ENCODE measurements at places on chromosomes 5 and 9.

DNA sequence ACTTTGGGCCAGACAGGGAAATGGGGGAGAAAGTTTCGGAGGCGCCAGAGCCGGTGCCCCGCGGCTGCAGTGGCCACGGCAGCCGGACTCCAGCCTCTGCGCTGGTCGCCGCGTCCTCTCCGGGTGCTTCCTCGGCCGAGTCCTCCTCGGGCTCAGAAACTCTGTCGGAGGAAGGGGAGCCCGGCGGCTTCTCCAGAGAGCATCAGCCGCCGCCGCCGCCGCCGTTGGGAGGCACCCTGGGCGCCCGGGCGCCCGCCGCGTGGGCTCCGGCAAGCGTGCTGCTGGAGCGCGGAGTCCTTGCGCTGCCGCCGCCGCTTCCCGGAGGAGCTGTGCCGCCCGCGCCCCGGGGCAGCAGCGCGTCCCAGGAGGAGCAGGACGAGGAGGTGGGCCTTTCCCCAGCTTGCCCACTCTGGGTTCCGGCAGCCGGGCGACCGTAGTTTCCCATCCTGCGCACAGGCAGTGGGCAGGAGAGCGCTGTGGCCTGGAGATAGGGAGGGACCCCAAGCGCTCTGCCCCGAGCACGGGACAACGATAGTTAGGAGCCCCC, 516 bp downstream of the MAST4 start:
- no peak for DNase-seq

DNA sequence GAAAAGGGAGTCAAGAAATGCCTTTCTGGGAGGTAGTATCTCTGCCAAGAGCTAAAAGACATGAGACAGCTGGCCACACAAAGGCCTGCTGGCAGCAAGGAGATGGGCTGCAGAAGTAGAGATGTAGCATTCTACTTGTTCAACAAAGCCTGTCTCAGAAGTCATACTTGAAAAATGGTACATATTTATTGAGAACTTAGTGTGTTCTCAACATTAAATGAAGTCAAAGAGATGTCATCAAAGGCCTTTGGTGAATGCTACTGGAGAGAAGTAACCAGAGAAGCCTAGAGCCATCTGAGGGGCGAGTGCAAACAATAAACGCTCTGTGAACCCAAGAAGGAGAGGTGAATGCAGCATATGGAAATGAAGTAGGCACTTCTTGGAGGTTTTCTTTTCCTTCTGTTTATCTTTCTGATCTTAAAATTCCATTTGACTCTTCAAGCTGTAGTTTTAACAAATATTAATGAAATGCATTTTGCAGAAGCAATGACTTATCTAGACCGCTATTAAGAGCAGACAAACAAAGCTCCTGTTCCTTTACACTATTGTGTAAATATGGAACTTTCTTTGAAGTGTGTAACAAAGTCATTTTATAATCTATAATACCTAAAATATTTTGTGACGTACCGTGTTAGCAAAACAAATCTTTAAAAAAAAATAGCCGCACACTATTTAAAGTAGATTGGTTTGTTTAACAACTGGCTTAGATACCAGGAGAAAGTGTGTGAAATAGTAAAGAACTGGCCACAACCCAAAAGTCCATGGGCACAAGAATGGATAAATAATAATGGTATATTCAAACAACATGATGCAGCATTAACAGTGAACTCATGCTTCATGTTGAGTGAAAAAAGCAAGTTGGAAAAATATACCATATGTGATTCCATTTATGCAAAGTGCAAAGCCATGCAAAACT, 70.2 kb downstream of the ZNF608 start:
- no peak for DNase-seq

DNA sequence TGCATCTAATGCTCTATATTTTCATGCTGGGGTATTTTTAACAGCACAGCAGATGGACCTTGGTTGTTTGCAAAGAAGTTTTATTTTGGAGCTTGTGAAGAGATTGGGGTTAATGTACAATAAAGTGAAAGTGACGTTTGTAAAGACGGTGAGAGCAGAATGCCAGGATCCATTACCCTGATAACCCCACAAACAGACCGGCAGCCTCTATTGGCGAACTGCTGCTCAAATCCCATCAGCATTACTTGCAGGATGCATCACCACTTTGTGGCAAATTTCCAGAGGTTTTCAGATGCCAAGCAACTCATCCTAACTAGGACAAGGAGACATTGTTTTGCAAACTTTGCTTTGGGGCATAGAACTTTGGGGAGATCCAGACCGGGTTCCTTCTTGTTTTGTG, 383.3 kb upstream of the ZNF462 start:
- DNase-seq, result no peak

GRCh38 chr5:120388016-120388781, 75.9 kb upstream of the PRR16 start:
- no peak for DNase-seq

- no peak for DNase-seq
Observed at GRCh38 chr5:173612948-173613347, 3.5 kb downstream of the BOD1 start.

- DNase-seq, result no peak
Observed at GRCh38 chr9:19464061-19464763, 55.4 kb downstream of the ACER2 start.

DNA sequence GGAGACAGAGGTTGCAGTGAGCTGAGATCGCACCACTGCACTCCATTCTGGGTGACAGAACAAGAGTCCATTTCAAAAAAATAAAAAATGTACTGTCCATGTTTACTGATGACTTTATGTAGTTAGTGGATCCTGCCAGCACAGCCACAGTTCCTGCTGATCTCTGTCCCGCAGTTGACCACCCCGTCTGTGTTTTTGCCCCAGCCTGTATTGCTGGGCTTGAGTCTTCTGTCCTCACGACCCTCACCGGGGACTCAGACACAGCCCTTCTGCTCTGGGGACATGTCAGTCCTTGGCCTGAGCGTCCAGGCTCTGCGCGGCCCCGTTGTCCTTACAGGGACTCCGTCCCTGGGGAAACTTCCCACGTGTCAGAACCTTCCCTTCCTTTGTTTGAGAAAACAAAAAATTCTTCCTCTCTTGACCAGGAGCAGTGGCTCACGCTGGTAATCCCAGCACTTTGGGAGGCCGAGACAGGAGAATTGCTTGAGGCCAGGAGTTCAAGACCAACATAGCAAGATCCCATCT, 14.5 kb downstream of the SURF6 start:
- DNase-seq, result no peak

- DNase-seq, result peak; percentile 63
Observed at GRCh38 chr5:32092938-32093812, 80.9 kb downstream of the GOLPH3 start.

DNA sequence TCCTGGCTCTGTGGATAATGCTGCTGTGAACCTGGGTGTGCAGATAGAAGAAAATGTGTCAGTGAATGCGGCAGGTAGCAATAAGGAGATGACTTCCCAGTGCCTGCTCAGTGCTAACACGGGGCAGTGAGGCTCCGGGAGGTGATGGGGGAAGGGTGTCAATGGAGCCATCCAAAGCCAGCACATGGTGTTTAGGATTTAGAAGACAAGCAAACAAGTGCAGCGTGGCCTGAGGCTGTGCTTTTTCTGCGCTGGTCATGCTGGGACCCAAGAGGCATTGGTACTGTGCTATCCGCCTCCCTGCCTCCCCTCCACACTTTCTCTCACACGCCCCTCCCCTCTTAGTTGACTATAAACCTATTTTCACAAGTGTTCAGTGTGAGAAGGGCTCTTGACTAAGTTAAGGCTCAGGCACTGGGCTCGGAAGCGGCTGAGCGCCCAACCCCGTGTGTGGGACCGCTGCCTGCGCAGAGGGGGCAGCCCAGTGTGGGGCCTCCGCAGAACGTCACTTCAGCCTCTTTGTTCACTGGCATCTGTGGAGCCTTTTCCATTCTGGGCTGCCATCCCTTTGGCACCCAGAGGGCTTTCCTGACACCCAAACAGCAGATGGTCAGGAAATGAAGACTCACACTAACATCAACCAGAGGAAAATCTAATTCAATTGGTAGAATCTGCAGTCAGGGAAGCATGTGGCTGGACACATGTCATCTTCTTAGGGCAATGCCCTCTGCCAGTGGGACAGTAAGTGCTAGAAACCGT, 21.8 kb upstream of the NINJ1 start:
- DNase-seq, result no peak

GRCh38 chr9:115359017-115359780, 241.2 kb upstream of the TNC start:
- DNase-seq, result no peak

DNA sequence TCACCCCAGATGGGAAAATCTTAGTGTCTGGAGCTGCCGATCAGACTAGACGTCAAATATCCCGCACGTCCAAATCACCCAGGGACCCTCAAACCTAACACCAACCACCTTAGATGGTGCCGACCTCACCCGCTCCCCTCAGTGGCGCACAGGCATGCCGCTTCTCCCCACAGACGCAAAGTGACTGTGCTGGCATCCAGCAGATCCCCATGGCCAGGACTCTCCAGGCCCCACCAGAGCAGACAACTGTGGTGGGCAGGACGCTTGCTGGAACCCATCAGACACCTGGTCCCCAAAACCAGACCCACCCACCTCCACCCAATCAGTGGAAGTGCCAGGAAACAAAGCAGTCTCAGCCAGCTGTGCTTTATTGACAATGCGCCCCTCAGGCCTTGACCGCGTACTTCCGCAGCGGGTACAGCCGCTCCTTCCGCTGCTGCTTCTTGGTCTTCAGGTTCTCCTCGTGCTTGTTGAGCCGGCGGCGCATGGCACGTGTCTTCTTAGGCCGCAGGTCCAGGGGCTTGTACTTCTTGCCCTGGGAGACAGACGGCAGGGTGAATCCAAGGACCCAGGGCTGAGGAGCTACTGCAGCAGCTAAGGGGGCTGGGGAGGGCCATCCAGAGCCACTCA, 4.1 kb downstream of the RPL35 start:
- no peak for DNase-seq
